A549 treated with DMSO at 1 μM for 4 hours (cell line): ENCODE measurements at places on chromosomes 6 and 20. TPM values are rescaled to one million over a fixed set of nuclear protein-coding genes. Genes with fewer than 3 reads are reported as not detected.

RIPOR3 gene
- 0.06 TPM in 1 of 5 replicates, not detected in the others for total RNA-seq

CLVS2 gene
- total RNA-seq, result 0.01 to 0.08 TPM (median 0.07 TPM) in 5 replicates

HLA-DOA gene
- total RNA-seq, result not detected in 5 replicates

DDX43 gene
- not detected in 5 replicates for total RNA-seq

HLA-DOB gene
- total RNA-seq, result 0.07 to 0.30 TPM (median 0.16 TPM) in 4 of 5 replicates, not detected in the other

BPIFB1 gene
- 0.12 to 0.14 TPM in 2 of 5 replicates, not detected in the others for total RNA-seq

DYNLT2 gene
- 0.62 to 0.90 TPM (median 0.69 TPM) in 5 replicates for total RNA-seq

NKAPL gene
- not detected in 5 replicates for total RNA-seq

LGSN gene
- total RNA-seq, result 2.7 to 4.8 TPM (median 4.1 TPM) in 5 replicates

LY6G6D gene
- not detected in 5 replicates for total RNA-seq

CST3 gene
- 234 to 361 TPM (median 335 TPM) in 5 replicates for total RNA-seq

PRDM13 gene
- 0.83 to 1.2 TPM (median 0.93 TPM) in 5 replicates for total RNA-seq

C6orf132 gene
- 1.1 to 1.3 TPM (median 1.3 TPM) in 5 replicates for total RNA-seq

CFAP61 gene
- total RNA-seq, result 0.26 to 0.70 TPM (median 0.39 TPM) in 4 of 5 replicates, not detected in the other

SPATA25 gene
- 0.43 to 0.75 TPM (median 0.67 TPM) in 4 of 5 replicates, not detected in the other for total RNA-seq

SYCP2 gene
- total RNA-seq, result 0.18 to 0.81 TPM (median 0.37 TPM) in 5 replicates

MOG gene
- not detected in 5 replicates for total RNA-seq

TPD52L1 gene
- total RNA-seq, result 43.9 to 52.4 TPM (median 45.8 TPM) in 5 replicates

RAET1G gene
- 7.5 to 12.2 TPM (median 10.3 TPM) in 5 replicates for total RNA-seq

DNAH8 gene
- not detected in 5 replicates for total RNA-seq

GPR6 gene
- total RNA-seq, result not detected in 5 replicates

C4B gene
- 0.72 to 1.2 TPM (median 0.84 TPM) in 5 replicates for total RNA-seq

SRSF12 gene
- 0.84 to 1.6 TPM (median 1.1 TPM) in 5 replicates for total RNA-seq

CALHM6 gene
- total RNA-seq, result 0.45 TPM in 1 of 5 replicates, not detected in the others

SSTR4 gene
- not detected in 5 replicates for total RNA-seq

RIPPLY2 gene
- total RNA-seq, result 0.28 to 1.3 TPM (median 0.41 TPM) in 5 replicates

SLC13A3 gene
- 0.12 TPM in 1 of 5 replicates, not detected in the others for total RNA-seq

IPCEF1 gene
- total RNA-seq, result 0.02 to 0.03 TPM in 2 of 5 replicates, not detected in the others

PTCRA gene
- not detected in 5 replicates for total RNA-seq

MAFB gene
- total RNA-seq, result 0.05 to 0.08 TPM (median 0.05 TPM) in 4 of 5 replicates, not detected in the other

TSBP1 gene
- not detected in 5 replicates for total RNA-seq

PHACTR3 gene
- 0.09 TPM in 1 of 5 replicates, not detected in the others for total RNA-seq

PHACTR1 gene
- 0.05 TPM in 1 of 5 replicates, not detected in the others for total RNA-seq

RGS17 gene
- total RNA-seq, result 5.4 to 8.7 TPM (median 7.6 TPM) in 5 replicates

SIGLEC1 gene
- 0.01 to 0.04 TPM (median 0.02 TPM) in 3 of 5 replicates, not detected in the others for total RNA-seq

SASH1 gene
- 2.9 to 4.2 TPM (median 3.9 TPM) in 5 replicates for total RNA-seq

BPIFA1 gene
- total RNA-seq, result not detected in 5 replicates

LAMA2 gene
- total RNA-seq, result 0.26 to 0.70 TPM (median 0.51 TPM) in 5 replicates

LIME1 gene
- 3.4 to 11.6 TPM (median 8.1 TPM) in 5 replicates for total RNA-seq

IP6K3 gene
- 0.06 to 0.15 TPM (median 0.09 TPM) in 5 replicates for total RNA-seq

PRSS35 gene
- total RNA-seq, result 0.05 to 0.11 TPM (median 0.09 TPM) in 4 of 5 replicates, not detected in the other
